ENCODE measurements at places on chromosomes 4 and X.

DNA sequence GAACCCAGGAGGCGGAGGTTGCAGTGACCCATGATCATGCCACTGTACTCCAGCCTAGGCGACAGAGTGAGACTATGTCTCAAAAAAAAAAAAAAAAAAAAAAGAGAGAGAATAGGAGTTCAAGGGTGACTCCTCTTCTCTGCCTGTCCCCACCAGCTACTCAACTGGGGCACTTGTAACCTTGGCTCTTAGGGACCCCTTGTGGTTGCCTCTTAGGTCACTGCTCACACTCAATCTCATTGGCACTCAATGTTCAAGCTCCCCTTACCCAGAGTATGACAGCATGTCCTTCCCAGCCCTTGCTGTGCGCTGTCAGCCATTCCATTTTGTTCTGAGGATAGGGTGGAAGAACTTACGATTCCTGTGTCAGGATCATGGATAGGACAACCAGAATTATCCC lies 82.4 kb upstream of the BEND4 start:
- DNase-seq = no peak

- no peak for DNase-seq
These were observed 193.8 kb upstream of the BCOR start for GRCh38 chrX:40291553-40291952.

DNA sequence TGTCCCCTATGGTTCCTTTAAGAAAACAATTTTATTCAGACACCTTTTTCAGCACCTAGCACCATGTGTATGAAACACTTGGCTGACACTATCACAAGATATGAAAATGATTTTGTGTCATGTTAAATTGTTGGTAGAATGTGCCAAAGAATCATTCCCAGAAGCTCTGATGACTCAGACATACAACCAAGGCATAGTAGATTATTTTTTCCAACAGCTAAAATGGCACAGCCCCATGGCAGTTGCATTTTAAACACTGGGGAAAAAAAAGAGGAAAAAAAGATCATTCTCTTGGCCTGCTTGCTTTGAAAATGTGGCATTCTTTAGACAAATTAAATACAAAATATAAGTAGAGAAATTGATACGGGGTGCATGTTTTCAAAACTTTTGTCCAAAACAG lies 230.2 kb downstream of the NLGN4X start:
- no peak for DNase-seq

GRCh38 chr4:142110136-142110535 lies 473.8 kb downstream of the IL15 start:
- no peak for DNase-seq

DNA sequence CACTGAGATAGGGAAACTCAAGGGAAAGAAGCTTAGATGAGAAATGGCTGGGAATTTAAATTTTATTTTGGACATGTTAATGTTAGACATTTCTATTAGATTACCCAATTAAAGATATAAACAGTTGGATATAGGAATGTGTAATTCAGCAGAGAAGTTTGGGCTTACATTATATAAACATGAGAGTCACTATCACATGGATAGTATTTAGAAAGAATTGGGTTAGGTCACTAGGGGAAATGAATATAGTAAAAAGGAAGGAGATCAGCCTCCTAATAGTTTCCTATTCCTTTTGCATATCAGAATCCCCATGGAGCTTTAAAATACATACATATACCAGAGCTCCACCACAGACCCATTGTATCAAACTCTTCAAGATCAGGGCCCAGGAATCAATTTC lies 19.6 kb upstream of the CXCL5 start:
- DNase-seq = no peak

GRCh38 chr4:38565271-38566199 lies 98.5 kb upstream of the KLF3 start:
- DNase-seq = no peak

DNA sequence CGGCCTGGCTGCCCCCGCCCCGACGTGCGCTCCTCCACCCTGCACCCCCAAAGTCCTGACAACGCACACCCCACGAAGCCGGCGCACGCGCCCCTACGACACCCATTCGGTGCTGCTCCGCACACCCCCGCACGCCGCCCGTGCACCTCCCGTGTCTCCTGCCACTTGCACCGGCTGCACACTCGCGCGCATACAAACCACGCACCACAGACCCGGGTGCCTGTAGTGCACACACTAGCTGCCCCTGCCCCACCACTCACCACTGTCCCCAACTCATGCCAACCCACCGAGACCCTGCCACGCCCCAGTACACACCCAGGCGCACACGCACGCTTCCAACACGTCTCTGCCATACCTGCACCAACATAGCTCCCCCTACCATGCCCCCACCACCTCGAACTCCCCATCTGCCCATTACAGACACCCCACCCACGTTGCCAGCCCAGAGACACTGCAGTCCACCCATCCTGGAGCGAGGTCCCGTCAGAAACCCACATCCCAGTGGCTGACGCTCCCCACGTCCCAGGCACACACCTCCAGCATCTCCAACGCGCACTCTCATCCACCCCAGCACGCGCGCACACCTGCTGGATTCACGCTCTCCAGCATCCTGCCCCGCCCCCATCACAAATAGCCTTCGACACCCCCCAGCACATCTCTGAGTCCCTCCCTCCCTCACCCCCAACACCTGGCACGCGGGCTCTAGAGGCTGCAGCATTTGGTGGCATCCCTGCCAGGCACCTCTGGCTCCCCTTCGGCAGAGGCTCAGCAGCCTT lies 4.2 kb upstream of the DUSP9 start:
- DNase-seq = no peak

GRCh38 chr4:13483136-13483767 lies 888 bp downstream of the RAB28 start:
- no peak for DNase-seq
